ENCODE measurements at places on chromosomes 2 and 18.

DNA sequence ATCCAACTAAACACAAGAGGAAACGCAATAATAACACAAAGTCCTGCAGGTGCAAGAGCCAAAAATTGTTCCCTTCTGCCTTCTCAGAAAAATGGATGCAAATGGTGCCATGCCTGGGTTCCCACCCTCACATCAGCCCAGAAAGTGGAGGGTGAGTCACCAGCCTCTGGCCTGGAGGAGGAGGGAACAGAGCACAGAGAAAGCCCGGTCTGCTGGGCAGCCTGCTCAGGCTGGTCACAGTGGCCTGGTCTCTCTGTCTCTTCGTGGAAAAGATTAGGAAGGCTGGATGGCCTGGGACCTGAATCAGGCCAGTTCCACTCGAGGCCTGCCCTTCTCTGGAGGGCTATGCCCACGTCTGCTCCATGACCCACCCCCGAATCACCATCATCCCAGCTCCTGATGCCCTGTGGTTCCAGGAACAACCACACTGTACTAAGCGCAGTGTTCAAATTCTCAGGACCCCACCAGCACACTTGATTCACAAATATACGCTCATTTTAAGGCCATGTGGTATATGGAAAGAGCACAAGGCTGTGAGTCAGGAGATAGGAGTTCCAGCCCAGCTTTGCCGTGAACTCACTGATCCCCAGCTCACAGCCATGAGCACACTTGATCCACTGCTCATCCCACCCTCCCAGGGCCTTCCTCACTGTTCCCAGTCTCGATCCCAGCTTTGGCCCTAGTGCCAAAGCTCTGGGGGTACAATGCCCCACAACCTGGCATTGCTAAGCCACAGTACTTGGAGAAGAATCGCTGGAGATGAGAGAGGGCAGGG, 82.1 kb downstream of the ZBTB7C start:
- no peak for DNase-seq

DNA sequence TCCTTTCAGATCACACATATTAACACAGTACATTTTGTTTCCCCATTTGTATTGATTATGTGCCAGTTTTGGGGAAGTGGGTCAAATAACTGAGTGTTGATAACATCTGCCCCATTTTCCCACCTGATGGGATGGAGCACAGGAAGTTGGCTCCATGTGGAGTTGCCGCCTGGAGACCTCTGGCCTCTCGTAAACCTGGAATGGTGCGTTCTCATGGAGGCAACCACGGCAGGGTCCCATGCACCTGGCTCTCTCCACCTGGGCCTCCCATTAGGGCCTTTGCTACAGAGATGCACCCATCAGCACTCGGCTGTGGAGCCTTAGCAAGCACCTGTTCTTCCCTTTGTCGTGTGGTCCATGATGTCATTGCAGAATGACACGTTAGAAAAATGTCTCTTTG, 130.6 kb downstream of the MBP start:
- no peak for DNase-seq

GRCh38 chr2:197232010-197232409, 78.6 kb downstream of the ANKRD44 start:
- no peak for DNase-seq

- no peak for DNase-seq
These were observed 124.6 kb downstream of the TMEFF2 start for GRCh38 chr2:192070099-192070498.

- peak; percentile 98 for DNase-seq
These were observed at the start of gene CCDC93 for GRCh38 chr2:118013724-118014491. TSS of gene CCDC93 (minus strand) at chr2:118014070. CDS start at chr2:118013995, 75 bp downstream.

GRCh38 chr2:61811821-61812220, 42.0 kb downstream of the FAM161A start:
- DNase-seq: no peak

- DNase-seq: no peak
These were observed 537.4 kb upstream of the VRK2 start for GRCh38 chr2:57509189-57509588.

DNA sequence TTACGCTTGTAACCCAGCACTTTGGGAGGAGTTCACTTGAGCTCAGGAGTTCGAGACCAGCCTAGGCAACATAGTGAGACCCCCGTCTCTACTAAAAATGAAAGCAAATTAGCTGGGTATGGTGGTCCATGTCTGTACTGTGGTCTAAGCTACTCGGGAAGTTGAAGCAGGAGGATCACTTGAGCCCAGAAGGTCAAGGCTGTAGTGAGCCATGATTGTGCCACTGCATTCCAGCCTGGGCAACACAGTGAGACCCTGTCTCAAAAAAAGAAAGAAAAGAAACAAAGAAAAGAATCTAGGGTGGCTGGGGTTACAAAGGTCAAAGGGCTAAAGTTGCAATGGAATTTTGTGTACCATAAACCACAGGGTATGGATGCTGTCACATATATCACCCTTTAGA, 41.3 kb downstream of the KIF3C start:
- DNase-seq: no peak

- no peak for DNase-seq
These were observed 198.0 kb downstream of the NBAS start for GRCh38 chr2:15363142-15363541.

- no peak for DNase-seq
These were observed 58.6 kb downstream of the LRP2 start for GRCh38 chr2:169303579-169304305.

GRCh38 chr2:62738981-62739936, 33.7 kb downstream of the EHBP1 start:
- no peak for DNase-seq

DNA sequence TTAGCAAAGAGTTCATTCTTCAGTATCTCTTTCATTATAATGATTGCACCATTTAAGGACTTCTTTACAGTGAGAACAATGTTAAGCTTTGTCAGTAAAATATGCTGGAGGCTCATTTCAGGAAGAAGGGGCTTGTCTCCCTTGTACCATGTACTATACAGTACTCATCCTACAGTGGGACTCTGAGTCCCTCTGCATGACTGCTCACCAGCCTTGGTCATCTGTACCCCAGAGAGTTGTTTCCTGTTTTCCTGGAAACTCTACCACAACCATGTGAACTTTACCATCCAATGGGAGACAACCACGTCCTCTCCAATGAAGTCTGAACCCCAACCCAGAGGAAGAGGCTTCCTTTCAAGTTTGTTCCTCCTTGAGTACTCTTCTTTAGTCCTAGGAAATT, 1171.1 kb upstream of the CRIM1 start:
- DNase-seq: no peak

GRCh38 chr2:191811807-191812602, 34.9 kb downstream of the CAVIN2 start:
- peak; percentile 47 for DNase-seq

DNA sequence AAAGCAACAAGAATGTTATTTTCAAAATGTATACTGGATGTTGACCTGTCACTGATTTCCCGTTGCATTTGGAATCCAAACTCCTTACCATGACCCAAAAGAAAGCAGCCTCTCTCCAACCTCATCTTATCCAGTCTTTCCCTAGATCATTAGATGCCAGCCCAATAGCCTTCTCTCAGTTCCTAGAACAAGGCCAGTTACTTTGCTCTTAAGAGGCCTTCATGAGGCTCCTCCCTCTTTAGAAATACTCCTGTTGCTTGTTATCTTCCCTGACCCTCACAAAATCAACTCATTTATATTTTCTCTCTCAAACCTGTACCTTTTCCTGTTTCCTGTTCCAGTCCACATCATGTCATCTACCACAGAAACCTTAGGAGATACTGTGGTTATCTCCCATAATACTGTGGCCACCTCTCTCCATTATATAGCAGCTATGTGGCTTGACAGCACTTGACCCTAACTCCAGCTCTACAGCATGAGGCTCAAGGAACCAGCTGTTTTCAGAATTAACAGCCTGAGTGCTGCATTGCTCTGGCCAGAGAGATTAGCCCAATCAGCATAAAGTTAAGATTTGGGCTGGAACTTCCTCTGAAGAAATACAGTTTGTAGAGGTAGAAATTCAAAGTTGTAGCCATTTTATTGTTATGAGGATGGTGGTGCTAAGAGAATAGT, 22.8 kb downstream of the SRBD1 start:
- no peak for DNase-seq

- DNase-seq: no peak
These were observed 52.9 kb downstream of the NR4A2 start for GRCh38 chr2:156279446-156280150.

DNA sequence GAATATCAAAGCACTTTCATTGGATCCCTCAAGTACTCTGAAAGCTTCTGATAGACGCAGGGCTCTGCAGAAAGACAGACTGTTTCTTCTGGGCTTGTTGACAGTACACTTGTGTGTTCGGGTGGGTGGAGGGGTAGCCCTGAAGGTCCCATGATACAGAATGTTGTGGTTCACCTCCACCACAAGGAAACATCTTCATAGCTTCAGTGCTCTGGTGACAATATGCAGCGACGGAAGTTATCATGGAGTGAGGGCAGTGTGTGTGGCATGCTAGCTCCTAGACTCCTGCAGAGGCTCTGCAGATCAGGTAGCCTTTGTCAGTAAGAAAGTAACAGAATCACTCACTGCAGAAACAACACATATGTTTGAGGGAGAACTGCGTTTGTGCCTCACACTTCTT, 90.7 kb downstream of the MEIS1 start:
- no peak for DNase-seq

GRCh38 chr2:113164215-113164929, 9.4 kb upstream of the PSD4 start:
- DNase-seq: no peak

DNA sequence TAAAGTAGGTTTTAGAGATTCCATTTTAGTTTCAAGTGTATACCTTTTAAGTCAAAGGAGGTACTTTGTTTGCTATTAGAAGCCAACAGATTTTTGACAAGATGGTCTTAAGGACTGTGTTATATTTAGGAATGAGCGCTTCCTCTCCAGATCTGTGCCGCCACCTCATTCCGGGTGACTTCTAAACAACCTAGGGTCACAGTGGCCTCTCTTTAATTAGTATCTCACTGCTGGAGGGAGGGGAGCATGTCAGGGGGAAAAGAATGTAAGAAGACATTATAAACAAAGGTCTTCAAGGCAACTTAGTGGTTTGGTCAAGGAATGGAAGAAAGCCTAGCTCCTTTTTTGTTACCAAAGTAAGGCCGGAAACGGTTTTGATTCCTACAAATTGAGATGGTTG, 67.0 kb downstream of the RBMS1 start:
- DNase-seq: no peak

DNA sequence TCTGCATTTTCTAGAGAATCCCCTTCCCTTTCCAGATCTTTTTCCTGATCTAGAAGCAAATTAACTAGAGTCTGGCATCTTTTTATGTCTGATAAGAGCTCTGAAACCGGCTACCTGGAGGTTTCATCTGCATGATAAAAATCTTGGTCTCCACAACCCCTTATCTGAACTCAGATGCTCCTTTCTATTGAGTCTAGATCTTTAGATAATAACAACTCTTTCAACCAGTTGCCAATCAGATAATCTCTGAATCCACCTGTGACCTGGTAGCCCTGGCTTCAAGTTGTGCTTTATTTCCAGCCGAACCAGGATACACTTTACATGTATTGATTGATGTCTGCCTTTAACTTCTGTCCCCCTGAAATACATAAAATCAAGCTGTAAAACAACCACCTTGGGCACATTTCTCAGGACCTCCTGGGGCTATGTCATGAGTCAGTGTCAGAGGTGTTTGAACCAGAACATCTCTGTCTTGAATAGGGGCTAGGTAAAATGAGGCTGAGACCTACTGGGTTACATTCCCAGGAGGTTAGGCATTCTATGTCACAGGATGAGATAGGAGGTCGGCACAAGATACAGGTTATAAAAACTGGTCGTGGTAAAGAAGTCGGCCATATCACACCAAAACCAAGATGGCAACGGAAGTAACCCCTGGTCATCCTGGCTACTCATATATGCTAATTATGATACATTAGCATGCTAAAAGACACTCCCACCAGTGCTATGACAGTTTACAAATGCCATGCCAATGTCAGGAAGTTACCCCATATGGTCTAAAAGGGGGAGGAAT, 20.8 kb downstream of the RALBP1 start:
- no peak for DNase-seq

DNA sequence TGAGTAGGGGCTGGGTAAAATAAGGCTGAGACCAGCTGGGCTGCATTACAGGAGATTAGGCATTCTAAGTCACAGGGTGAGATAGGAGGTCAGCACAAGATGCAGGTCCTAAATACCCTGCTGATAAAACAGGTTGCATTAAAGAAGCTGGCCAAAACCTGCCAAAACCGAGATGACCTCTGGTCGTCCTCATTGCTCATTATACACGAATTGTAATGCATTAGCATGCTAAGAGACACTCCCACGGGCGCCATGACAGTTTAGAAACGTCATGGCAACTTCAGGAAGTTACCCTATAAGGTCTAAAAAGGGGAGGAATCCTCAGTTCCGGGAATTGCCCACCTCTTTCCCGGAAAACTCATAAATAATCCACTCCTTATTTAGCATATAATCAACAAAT, 132.2 kb downstream of the ARL4C start:
- no peak for DNase-seq

DNA sequence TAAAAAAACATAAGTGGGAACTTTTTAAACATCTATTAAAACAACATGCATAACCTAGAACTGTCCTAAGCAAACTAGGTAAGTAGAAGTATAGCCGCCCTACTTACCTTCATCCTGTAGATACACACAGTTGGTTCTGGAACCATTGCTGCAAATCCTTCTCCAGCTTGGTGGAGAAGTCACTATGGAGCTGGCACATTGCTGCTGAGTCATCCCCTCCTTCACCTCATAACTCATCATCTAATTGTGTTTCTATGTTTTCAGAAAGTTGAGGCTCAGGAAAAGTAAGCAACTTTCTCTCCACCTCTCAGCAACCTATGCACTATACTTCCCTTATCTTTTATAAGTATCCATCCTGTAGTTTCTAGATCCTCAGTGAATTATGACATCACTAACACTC, 269.8 kb upstream of the MMADHC start:
- no peak for DNase-seq

GRCh38 chr2:127530245-127531140, 4.2 kb upstream of the IWS1 start:
- DNase-seq: no peak

Measured in upper lobe of left lung (tissue), 6 donors.